ENCODE measurements at places on chromosomes 6 and 20. TPM values are rescaled to one million over a fixed set of nuclear protein-coding genes. Genes with fewer than 3 reads are reported as not detected.

- DNase-seq, result no peak
Observed at GRCh38 chr6:166556863-166557322, 29.6 kb downstream of the RAMACL start.

DNA sequence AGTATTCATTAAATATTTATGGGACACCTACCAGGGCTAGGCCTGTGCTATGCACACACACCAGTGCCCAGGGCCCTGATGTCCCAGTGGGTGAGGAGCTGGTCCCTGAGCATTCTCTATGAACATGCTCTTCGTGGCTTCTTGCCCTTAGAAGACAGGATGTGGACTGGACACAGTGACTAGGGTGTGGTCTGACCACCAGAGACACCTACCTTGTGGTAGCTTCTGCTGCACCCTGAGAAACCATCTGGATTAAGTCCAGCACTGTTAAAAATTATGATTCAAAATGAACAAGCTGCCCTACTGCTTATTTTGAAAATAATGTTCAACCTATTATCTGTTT is 112.9 kb upstream of the RPS6KA2 start:
- no peak for DNase-seq

DNA sequence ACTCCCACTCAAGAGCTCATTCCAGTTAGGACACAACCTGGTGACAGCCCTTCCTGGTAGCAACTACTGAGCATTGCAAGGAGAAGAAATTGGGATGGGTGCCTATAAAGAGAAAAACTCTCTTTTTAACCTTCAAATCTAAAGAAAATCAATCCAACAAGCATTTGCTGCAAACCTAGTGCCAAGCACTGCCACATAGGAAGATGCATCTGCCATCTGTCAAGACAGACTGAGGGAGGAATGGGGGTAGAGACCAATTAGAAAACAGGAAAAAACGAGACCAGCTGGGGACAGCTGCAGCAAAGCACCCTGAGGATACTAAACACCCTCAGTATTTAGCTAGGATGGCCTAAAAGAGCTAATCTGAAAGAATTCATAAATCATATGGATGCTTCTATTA is 27.9 kb downstream of the HLA-DMB start:
- no peak for DNase-seq

DNA sequence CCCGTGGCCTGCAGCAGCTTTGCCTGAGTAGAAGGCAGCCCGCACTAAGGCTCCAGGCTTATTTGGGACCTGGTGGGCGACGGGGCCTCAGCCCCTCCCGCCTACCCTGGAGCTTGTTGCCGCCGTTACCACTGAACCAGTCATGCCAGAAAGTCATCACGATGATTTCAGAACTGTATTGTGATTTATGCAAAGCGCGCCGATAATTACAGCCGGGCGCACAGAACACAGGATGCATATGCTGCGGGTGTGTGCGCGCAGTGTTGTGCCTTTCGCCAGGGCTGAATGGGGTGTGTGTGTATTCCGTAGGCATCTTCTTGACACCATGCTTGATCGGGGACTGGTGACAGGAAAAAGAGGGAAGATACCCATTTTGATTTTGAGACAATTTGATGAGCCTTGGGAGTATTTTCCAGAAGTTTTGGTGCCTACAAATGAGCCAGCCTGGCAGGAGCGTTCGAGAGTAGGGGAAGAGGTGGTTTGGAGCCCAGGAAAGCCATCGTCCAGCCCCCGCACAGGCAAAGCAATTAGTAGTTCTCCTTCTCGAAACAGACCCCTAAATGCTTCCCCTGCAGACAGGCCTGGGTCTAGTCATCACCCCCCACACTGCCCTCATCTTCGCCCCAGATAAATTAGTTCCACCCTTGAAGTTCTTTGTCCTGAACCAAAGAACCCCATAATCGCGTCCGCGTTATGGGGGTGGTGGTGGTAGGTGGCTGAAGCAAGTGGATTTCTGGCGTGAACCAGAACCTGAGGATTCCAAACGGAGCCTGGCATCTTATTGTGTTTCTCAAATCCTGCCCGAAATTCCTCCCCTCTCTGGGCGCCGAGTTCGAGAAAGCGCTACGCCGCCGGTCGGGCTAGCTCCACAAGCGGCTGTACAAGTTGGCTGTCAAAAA is 1.9 kb upstream of the NR2E1 start:
- no peak for DNase-seq

DNA sequence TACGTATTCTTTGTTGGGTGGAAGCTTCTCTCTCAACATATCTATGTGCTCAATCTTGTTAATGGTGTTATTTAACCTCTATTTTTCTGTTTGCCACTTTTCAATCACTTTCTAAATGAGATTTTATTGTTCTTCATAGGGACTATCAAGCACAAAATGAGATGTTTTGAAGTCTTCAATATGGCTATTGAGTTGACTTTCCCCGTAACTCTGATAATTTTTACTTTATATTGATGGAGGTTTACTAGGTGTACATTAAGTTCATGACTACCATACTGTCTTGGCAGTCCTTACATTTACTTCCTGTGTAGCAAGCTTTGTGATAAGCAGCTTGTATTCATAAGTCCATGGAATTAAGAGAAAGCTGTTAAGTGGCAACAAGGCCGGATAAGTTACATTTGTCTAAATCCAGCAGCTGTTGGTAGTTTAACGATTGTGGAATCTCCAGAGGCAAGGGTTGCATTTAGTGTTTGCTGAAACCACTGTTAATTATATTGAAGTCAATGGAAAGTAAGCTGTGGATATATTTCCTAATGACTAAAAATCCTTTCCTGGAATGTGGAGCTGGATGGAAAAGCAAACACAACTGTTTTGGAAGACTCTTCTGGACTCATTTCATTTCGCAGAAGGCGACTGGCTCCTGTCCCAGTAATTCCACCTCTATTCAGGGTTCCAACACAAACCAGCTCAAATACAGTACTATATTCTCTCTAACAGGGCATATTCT is 57.3 kb upstream of the SMIM29 start:
- no peak for DNase-seq

DNA sequence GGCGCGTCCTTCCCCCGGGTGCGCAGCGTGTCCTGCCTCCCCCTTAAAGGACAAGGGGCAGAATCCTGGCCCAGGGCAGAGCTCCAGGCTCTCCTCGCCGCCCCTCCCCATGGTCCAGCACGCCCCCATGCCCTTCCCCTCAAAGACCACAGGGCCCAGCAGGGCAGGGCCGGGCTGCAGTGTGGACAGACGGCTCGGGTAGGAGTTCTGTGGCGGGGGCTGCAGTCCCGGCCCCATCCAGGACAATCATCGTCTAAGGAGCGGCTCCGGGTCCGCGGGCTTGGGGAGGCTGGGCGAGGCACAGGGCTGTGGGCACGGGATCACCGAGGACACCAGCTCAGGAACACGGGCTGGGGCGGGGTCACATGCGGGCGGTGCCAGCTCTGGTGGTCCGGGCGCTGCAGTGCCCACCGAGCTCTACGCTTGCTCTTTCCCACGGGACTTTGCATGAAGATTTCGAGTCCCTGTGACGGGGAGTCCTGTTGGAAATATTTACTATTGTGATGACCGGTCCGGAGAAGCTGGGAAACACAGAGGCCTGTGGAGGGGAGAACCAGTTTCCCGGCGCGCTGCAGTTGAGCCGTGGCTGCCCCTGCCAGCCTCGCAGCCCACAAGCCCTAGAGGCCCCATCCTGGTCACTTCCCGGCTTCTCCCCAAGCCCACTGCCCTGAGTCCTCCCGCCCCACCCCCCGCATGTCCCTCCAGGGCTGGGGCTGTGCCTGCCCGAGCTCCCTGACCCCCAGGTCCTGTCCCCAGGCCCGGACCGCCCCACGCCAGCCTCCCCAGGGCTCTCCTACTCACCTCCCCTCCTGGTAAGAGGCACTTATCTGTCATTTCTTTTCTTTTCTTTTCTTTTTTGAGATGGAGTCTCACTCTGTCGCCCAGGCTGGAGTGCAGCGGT is 20.6 kb downstream of the SLC17A9 start:
- no peak for DNase-seq

GRCh38 chr6:15329197-15329671 is 83.4 kb downstream of the JARID2 start:
- no peak for DNase-seq

DNA sequence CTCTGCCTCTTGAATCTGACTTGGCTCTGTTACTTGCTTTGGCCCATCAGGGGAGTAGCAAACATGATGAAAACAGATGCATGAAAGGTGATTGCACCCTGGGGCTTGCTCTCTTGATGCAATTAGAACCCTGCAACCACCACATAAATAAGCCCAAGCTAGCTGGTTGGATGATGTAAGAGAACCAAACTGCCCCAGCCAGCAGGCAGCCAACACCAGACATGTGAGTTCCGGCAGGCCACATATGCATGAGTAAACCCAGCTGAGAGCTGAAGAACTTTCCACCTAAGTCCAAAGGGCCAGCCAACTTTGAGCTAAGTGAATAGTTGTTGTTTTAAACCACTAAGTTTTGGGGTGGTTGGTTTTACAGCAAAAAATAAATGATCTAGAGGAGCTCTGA is 268.4 kb downstream of the FARS2 start:
- no peak for DNase-seq

DNA sequence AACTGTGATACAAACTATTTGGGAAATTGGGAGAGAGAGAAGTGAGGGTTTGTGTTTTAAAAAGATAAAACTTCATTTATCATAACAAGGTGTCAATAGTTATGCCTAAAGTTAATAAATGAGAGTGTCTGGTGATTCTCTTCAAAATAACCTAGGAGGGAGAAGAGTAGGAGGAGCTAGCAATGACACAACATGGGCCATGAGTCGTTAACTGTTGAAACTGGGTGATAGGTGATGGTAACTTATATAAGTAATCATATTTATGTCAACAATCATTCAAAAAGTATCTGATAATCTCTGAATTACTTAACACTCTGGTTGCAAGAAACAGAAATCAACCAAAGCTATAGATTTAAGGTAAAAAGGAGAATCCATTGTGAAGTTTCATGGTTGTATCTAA is 46.8 kb upstream of the INSM1 start:
- DNase-seq, result no peak

DNA sequence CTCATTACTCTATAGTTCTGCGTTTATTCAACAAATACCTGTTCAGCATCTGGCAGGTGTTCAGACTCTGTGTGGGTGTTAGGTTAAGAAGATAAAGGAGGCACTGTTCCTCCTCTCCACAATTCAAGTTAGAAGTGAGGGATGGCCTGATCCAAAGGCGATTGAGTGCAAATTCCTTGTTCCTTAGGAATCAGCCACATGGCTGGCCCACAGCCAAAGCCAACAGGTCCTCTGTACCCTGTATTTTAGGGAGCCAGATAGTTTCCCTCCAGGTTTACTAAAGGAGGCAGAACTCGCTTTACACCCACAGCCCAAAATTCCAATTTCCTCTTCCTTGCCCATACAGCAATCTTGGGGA is 5.0 kb upstream of the CD40 start:
- DNase-seq, result no peak

DNA sequence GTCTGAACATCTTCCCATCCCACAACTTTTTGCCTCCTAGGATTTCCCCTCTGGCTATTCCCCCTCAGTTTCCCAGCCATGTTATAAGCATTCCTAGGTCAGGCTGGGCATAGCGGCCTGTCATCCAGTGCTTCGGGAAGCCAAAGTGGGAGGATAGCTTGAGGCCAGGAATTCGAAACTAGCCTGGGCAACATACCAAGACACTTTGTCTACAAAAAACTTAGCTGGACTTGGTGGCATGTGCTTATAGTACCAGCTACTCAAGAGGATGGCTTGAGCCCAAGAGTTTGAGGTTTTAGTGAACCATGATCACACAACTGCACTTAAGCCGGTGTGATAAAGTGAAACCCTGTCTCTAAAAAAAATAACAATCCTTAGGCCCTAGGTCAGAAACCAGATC is 447.4 kb downstream of the KIF16B start:
- no peak for DNase-seq

GRCh38 chr6:108810057-108810643 is 38.1 kb upstream of the ARMC2 start:
- DNase-seq, result no peak

DNA sequence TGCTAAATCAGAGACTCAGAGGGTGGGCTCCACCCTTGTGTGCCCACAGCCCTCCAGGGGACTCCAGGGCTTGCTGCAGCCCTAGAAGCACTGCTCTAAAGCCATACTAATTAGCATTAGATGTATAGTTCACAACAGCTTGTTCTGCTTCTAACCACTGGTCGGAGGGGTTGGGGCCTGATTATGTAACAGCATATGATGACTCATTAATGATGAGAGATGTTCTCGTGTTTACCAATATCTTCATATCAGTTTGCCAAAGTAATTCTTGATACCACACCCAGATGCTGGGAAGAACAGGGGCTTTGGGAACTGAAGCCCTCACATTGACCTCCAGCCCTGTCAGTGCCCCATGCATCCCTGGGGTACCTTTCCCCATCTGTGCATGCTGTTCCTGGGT is 104.1 kb upstream of the FOXA2 start:
- DNase-seq, result no peak

GRCh38 chr20:62517901-62518610 is 42.3 kb upstream of the GATA5 start:
- DNase-seq, result no peak

- DNase-seq, result no peak
Observed at GRCh38 chr6:111564482-111564945, 41.2 kb downstream of the TRAF3IP2 start.

DNA sequence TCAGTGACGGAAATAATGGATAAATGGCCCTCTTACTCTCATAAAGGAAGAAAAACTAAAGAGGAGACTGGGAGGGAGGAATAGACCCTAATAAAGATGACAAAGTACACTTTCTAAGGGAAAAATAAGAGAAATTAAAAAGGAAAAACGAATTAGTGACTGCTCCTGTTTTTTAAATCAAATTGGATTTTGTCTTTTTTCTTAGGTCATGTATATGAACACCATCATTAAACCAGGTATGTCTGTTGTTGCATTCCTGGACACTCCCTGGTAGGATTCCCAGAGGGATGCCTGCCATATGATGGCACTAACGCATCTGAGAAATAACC is 59.4 kb upstream of the BTN3A2 start:
- DNase-seq, result no peak

- no peak for DNase-seq
Observed at GRCh38 chr20:58174708-58175280, 53.7 kb downstream of the ANKRD60 start.

DNA sequence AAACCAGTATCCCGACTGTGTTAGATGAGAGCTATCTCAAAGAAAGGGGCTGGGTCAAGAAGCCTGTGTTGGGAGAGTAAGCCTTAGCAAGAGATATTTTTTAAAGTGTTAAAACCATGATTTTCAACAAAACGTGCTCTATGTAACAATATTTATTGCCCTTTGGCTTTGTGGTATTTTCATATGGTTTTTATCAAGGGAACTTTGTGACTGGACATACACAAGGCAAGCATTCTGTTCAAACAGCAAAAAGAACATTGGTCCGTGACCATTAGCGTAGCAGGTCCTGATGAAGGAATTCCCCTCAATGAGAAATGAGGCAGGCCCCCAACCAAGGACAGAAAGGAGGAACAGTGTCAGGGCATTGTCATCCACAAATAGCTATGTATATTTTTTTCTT is 222.6 kb downstream of the MYLK4 start:
- no peak for DNase-seq

Gene EYS
- 0.46 TPM for total RNA-seq

Gene MUC22
- not detected for total RNA-seq

Gene NRSN1
- not detected for total RNA-seq

Gene LAMA2
- 0.42 TPM for total RNA-seq

Gene IL17A
- not detected for total RNA-seq

Gene KIF6
- total RNA-seq, result 2.9 TPM

Gene PCK1
- not detected for total RNA-seq

Gene THBS2
- total RNA-seq, result 0.04 TPM

Gene SLC22A2
- not detected for total RNA-seq

Gene GSTA2
- total RNA-seq, result 10.7 TPM
